ENCODE measurements at places on chromosomes 11 and 22.
A peak's percentile ranks its signal among the peaks of the same experiment; 100 is the strongest.

GRCh38 chr22:38109371-38110001, 998 bp downstream of the BAIAP2L2 start:
- no peak for DNase-seq

GRCh38 chr11:94558468-94558867, 8.7 kb upstream of the PIWIL4 start:
- peak; percentile 53 for DNase-seq

- DNase-seq: no peak
These were observed 253.5 kb upstream of the TENM4 start for GRCh38 chr11:79694368-79694767.

DNA sequence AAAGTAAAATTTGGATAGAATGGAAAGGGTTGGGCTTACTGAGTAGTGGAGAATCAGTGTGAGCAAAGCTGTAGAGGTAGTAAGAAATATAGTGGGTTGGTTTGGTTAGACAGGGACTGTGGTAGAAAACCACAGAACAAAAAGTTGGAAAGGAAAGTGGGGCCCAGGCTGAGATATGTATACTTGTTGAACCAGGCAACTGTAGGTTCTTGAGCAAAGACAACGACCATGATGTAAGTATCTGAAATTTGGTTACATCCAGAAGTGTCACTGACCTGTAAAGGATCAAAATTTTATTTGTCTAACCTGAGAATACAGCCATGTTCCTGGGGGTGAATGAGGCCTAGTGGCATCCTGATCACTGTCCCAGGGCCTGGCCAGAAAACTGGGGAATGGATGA, 114.1 kb downstream of the STIM1 start:
- DNase-seq: no peak

DNA sequence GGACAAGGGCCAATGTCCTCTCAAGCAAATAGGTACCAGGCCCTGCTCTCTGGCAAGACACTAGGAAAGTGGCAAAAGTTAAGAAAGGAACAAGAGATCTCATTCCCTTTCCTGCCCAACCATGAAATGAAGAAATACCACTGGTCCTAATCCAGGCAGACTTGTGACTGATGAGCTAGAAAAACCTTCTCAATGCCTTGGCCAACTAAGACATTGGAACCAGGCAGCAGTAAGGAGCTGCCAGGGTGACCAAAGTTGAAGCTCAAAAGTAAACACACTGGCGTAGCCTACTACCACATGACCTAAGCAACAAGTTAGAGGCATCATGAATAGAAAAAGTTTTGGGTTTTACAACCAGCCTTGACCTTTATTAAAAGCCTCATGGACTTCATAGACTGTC, 45.1 kb upstream of the CHST1 start:
- DNase-seq: no peak

DNA sequence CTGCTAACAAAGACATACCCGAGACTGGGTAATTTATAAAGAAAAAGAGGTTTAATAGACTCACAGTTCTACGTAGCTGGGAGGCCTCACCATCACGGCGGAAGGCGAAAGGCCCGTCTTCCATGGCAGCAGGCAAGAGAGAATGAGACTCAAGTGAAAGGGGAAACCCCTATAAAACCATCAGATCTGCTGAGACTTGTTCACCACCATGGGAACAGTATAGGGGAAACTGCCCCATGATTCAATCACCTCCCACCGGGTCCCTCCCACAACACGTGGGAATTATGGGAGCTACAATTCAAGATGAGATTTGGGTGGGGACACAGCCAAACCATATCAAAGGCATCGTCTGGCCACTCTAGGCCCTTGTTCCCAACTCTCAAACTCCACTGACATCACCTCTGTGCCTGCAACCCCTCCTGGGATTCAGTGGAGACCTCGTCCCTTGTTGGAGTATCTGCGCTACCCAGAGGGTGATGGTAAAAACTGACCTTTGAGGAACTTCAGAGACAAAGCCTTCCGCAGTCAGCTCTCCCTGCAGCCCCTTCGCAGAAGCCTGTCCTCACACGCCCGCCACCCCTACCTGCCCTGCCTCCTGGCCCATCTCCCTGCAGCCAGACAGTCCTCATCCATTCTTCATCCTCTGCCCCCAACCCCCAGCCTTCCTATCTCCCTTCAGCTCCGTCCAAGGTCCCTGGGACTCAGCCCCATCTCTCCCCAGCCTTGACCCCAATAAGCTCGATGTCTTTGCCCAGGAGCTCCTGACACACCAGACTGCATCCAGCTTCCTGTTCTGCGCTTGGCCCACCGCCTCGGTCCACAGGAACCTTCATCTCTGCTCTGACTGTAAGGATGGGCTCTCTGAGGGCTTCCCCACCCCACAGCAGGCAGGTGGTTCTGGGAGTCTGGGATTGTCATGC, 15.8 kb downstream of the CCND1 start:
- no peak for DNase-seq

DNA sequence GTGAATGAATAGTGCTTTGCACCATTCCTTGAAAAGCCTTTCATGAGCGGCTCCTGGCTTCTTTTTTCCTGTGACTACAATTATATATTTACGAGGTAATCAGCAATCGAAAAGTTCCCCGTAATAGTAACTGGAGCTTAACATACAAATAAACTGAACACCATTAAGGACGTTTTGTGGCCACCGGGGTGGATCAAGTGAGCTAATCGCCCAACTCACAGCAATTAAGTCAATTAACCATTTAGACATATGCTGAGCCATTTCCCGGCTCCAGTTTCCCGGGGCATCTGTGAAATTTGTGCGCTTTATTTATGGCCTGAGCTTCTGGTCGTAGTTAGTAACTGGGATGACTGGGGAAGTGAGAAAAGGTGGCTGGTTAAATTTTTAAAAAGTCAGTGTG, 465.2 kb downstream of the MIAT start:
- DNase-seq: no peak

DNA sequence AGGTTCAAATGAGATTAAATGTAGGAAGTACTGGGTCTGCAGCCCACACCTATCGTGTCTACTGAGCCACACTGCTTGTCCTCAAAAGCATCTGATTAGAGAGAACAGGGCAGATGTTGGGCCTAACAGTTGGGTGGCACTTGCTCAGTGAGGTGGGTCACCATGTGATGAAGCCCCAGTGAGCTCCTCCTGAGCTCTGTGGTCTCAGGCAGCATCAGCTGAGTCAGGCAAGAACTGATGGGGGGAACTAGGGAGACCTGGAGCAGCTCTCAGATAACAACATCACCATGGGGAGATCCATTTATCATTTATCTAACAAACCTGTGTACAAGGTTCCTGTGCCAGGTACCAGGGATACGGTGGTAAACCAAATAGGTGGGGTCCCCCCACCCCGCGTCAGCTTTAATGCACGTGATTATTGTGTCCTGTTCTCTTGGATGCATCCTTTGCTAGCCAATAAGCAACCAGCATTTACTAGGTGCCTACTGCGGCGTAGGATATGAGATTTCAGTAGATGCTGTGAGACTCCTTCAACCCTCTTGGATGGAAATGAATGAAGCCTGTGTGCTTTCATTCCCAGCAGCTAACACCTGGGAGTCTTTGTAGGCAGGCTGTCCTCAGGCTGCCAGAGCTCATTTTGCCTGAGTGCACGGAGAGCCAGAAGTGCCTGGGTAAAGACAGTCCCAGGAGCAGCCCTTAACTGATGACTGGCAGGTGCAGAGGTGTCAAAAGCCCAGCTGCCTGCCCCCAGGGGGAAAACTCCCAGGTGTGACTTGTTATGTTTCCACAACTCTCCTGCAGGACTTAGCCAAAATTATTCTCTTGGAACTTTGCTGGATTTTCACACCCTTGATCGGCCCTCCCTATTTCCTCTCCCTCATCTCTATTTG, 73.6 kb upstream of the NARS2 start:
- DNase-seq: no peak

GRCh38 chr11:96189351-96189750, 153.6 kb downstream of the MAML2 start:
- DNase-seq: no peak

DNA sequence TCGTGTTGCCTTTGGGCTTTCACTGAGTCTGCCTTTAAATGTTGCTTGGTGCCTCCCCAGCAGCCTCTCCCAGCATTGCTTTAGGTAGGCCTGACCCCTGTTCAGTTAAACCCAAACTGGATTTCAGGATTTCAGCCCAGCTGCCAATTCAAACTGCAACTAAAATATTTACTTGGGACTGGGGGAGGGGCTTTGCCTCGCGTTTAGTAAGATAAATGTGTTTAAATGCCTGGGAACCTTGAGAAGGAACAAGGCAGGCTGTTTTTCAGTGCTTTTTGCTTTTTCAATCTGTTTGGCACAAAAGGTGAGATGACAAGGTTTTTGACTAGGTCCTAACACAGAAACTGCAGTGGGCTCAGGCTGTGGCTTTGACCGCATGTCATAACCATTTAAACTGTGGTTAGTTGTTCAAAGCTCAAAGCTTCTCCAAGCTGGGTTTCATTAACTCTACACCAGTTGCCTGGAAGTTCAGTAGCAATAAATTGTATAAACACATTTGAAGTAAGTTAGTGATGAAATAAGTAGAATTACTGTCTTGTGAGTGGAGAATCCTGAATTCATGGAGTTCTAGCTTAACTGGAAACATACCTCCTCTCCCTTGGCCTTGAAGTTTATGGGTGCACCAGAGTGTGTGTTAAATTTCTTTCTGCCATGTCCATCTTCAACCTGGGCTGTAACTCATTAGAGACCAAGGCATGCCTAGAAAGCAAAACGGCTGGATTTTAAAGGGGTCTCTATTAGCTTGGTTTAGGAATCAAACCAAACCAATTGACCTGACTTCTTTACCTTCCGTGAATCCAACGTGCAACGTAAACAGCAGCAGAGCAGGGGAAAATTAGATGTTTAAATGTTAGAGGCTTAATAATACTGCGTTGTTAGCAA, 3.6 kb downstream of the PKNOX2 start:
- no peak for DNase-seq

- DNase-seq: no peak
These were observed at the start of gene MRGPRX3 for GRCh38 chr11:18132341-18132740. Gene MRGPRX3, plus strand, starts transcription at chr11:18132571. Its CDS starts 4,632 bp downstream, at chr11:18137203.

GRCh38 chr22:24758164-24758799, 16.2 kb downstream of the PIWIL3 start:
- peak; percentile 75 for DNase-seq

DNA sequence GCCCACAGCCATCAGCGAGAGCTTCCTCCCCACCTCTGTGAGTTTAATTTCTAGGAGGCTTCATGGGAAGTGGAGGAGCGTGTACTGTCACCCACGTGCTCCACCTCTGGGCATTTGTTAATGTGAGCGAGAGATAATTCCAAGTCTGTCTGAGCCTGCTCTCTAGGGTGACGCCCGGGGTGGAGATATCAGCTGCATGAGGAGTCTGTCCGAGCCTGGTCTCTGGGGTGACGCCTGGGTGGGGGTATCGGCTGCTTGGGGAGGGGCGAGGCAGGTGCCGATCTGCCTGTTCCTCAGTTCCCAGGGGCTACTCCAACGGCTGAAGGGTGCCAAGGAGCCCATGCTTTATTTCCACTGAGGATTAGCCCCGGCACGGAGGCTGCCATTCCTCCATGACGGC, 735.0 kb downstream of the BRD1 start:
- no peak for DNase-seq

- DNase-seq: peak; percentile 84
These were observed 36.3 kb downstream of the BCR start for GRCh38 chr22:23216461-23217170.

GRCh38 chr22:37337204-37337943, 55.1 kb downstream of the CYTH4 start:
- DNase-seq: no peak

DNA sequence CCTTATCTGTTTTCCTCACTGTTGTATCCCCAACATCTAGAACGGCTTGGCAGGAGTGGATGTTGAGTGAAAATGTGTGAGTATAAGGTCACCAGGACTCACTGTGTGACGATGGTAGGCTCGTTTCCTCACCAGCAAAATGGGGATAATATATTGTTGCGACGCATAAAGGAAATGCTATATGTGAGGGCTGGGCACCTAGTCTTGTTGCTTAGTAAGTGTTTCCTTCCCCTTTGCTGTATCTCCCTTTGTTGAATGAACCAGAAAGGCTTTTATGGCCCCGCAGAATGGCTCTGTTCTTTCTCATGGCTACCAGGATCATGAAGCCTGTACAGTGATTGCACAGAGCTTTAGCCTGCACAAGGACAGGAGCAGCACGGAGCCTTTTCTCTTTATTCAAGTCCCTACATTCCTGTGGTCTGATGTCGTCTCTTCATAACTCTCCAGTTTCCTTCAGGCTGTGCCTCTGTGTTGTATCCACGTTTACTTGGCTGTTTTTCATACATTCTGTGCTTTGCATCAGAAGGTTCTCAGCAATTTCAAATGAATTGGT, 5.4 kb downstream of the TNRC6B start:
- peak; percentile 7 for DNase-seq

DNA sequence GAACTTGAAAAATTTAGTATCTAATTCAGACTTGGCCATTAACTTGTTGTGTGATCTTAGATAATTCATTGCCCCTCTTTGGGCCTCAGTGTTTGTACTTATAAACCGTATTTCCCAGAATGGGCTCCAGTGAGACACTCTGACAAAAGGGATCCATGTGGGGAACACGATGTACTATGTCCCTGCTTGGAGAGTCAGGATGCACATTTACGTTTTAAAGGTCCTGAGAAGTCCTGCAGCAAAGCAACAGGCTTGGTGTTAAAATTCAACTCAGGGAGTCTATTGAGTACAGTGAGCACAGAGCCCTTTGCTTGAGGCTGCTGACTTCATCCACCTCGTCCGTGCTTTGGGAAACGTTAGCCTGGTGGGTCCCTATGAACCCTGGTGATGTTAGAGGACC, 9.0 kb downstream of the WNT11 start:
- DNase-seq: no peak

DNA sequence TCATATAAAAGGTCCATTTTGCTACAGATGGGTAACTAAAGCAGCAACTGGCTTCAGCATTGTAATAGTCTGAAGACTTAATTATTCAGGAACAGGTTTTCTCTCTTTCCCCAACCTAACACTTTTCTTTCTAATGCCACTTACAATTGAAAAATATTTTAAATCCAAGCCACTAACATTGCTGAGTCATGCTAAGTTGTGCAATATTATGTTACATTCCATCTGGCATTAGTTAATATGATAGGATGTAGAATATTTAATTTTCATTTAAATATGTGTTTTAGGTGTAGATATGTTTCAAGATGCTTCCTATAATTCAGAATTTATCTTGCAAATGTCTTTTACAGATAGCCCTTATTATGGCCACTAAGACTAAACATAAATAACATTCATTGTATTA, 98.6 kb downstream of the KIF18A start:
- DNase-seq: no peak

DNA sequence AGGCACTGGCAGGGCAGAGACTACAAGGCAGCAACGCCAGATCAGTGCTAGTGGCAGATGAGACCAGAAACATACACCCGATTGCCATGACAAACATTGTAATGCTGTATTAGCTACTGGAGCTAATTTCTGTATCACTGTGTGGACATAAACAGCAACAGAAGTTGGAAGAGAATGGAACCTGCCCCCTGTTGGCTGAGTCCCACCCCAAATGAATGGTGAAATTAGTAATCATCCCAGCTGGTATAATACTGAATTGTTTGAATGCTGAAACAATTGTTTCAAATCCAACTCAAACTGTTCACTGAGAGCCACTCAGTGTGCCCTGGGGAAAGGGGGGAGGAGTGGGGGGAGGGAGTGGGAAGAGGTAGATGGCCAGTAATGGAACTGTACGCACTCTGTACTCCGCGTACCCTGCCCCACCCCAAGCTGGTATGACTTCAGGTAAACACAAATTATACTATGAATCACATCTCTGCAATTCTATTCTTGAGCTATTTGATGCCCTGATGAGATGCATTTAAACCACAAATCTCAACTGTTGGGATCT, 11.2 kb upstream of the BIRC3 start:
- DNase-seq: no peak

GRCh38 chr11:116692318-116693101, 80.3 kb downstream of the BUD13 start:
- no peak for DNase-seq

Measured in KG1 (cell line).